Esophagus squamous epithelium (tissue), 5 donors: ENCODE measurements at places on chromosomes 7 and 10.

- DNase-seq = no peak
These were observed 97.0 kb upstream of the AMPH start for GRCh38 chr7:38728145-38728544.

GRCh38 chr10:130766071-130766470 lies 545.5 kb downstream of the TCERG1L start:
- DNase-seq = no peak

GRCh38 chr10:131787961-131788360 lies 112.8 kb upstream of the PPP2R2D start:
- no peak for DNase-seq

DNA sequence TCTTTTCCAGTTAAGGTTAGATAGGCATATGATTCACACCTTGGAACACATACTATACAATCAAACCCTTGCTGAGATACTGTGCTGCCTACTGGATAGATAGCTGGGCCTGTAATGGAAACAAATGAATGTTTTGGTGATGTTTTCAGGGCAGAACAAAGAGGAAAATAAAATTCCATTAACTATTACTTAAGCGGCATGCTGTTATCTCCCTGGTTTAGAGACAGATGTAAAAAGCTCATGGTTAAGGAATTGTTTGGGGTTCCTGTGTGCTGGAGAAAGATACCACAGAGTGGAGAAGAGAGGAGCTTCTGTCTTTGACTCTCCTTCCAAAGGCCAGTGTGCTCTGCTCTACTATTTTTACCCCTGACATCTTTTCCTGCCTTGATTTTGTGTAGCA lies 341.1 kb downstream of the PLXDC2 start:
- DNase-seq = no peak

GRCh38 chr10:287814-288213 lies 152.6 kb downstream of the ZMYND11 start:
- no peak for DNase-seq

- no peak for DNase-seq
These were observed 23.7 kb upstream of the CUBN start for GRCh38 chr10:17153321-17153720.

DNA sequence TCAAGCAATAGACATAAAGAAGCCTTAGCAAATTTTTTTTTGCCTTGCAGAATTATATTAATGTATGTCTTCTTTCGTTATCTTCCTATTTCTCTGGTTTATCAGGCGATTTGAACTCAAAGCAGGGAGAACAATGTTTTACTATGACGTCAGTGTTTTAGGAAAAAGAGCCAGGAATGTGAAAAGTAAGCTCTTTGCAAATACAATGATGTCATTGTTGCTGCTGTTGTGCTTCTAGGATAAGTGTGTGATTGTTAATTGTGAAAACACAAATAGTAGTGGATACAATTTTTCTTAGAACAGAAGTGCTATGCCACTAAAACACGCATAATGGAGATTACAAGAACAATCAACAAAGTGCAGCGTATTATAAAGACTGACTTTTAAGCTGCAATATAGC lies 9.5 kb upstream of the AUTS2 start:
- DNase-seq = no peak

GRCh38 chr7:106570948-106571418 lies 90.0 kb downstream of the CCDC71L start:
- no peak for DNase-seq

- no peak for DNase-seq
These were observed 30.8 kb downstream of the TM9SF3 start for GRCh38 chr10:96556003-96556402.

- DNase-seq = no peak
These were observed 825 bp downstream of the MRPL32 start for GRCh38 chr7:42932811-42933591.

DNA sequence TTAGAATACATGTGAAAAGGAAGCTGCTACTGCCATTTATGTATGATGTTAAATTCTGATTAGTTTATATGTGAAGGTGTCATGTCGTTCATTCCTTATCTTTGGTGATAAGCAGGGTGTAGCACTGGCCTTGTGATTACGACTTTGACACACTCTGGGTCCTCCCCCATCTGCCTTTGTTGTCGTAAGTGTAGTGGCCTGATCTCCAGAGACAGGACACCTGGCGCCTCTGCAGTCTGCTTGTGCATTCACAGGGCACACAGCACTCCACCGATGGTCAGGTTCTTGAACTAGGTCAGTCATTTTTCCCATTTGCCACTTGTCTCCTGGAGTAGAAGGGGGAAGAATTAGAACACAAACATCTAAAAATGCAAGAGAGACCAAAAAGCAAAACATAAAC lies 186.0 kb downstream of the PRKCQ start:
- DNase-seq = no peak

- DNase-seq = no peak
These were observed 14.8 kb upstream of the ZC3HAV1 start for GRCh38 chr7:139124084-139124914.

DNA sequence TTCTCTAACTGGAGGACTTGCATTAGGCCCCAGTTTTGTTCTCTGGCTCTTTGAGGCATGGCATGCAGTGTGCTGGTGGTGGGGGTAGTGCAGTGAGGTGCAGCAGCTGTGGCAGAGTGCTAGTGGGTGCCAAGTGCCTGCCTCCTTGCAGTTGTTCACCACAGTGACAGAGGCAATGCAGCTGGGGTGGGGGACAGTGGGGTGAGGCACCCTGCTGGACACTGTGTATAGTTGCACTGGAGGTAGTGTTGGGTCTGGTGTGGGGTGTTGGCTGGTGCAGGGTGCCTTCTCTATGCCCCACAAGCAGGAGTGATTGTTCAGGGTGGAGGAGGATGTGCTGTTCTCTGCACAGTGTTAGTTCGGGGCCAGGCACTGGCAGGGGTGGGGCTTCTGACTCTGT lies 21.7 kb upstream of the KEL start:
- DNase-seq = no peak
